SJCRH30 (cell line): ENCODE measurements at places on chromosomes 1 and 21. TPM values are rescaled to one million over a fixed set of nuclear protein-coding genes. Genes with fewer than 3 reads are reported as not detected.
A peak's percentile ranks its signal among the peaks of the same experiment; 100 is the strongest.

Gene MEX3A
- 21.8 and 22.3 TPM in 2 replicates for total RNA-seq

Gene RGL1
- total RNA-seq = 0.32 and 0.35 TPM in 2 replicates

GRCh38 chr1:155062702-155063411 is 683 bp upstream of the EFNA4 start:
- H3K36me3 ChIP-seq = no peaks in the 10 kb centered on the region; the same call in 1 of the 2 replicates
- H3K4me3 ChIP-seq = peak overlapping the region; percentile 87; the same call in 1 of the 2 replicates
- H3K27me3 ChIP-seq = no peaks in the 10 kb centered on the region
- peaks cover 6% of the 10 kb centered on the region for H3K4me1 ChIP-seq

DNA sequence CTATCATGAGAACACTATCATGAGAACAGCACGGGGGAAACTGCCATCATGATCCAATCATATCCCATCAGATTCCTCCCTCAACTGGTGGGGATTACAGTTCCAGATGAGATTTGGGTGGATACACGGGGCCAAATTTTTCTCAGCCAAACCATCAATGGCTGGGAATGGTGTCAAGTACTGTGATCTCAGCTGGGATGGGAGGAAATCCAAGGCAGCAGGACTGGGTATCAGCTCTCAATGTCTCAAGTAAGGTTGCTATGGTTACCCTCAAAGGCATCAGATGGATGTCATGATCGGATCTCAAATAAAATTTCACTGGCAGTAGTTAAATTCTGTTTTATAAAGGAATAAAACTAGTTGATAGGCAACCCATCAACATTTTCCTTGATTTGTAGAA is 399.0 kb downstream of the KCNT2 start:
- H3K27ac ChIP-seq = no peak overlapping the region
- no peaks in the 10 kb centered on the region for H3K4me1 ChIP-seq
- H3K27me3 ChIP-seq = no peaks in the 10 kb centered on the region

Gene DR1
- 58.7 and 61.0 TPM in 2 replicates for total RNA-seq

GRCh38 chr1:201911826-201912571 is 23.3 kb downstream of the SHISA4 start:
- no peak overlapping the region for H3K27ac ChIP-seq
- no peak overlapping the region for H3K4me3 ChIP-seq
- DNase-seq = no peak
- no peaks in the 10 kb centered on the region for H3K36me3 ChIP-seq

GRCh38 chr1:22551591-22551990 is 11.7 kb upstream of the EPHA8 start:
- no peaks in the 10 kb centered on the region for H3K27me3 ChIP-seq
- H3K36me3 ChIP-seq = no peaks in the 10 kb centered on the region
- peak overlapping the region; percentile 45 for H3K4me3 ChIP-seq
- H3K4me1 ChIP-seq = peaks cover 29% of the 10 kb centered on the region
- DNase-seq = peak; percentile 90

Gene IRF6
- not detected in 2 replicates for total RNA-seq

DNA sequence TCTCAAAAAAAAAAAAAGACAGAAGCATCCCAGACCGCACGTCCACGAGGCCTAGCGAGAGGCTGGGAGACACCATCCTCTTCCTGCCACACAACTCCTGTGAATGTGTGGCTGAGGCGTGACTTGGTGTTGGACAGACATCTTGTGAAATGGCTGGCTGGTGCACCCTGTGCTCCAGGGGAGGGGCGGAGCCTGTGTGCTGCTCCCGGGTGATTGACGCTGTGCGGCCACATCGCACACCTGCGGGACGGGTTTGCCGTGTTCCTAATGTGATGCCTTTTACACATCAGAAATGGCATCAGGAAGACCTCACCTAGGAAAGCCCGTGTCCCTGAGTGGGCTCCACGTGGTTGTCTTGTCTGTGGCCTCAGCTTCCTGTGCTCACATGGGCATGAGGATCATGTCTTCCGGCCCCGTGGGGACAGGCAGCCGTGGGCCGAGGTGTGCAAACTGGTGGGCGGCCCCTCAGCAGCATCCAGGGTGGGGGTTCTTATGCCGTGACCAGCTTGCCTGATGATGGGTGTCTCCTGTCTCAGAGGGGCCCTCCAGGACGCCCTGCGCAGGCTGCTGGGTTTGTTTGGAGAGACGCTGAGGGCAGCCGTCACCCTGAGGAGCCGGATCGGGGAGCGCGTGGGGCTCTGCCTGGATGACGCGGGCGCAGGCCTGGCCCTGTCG is 64.4 kb downstream of the PCNT start:
- H3K36me3 ChIP-seq = peaks cover 11% of the 10 kb centered on the region; the same call in 1 of the 2 replicates
- no peaks in the 10 kb centered on the region for H3K27me3 ChIP-seq
- no peak for DNase-seq
- no peak overlapping the region for H3K27ac ChIP-seq
- no peak overlapping the region for H3K4me3 ChIP-seq

DNA sequence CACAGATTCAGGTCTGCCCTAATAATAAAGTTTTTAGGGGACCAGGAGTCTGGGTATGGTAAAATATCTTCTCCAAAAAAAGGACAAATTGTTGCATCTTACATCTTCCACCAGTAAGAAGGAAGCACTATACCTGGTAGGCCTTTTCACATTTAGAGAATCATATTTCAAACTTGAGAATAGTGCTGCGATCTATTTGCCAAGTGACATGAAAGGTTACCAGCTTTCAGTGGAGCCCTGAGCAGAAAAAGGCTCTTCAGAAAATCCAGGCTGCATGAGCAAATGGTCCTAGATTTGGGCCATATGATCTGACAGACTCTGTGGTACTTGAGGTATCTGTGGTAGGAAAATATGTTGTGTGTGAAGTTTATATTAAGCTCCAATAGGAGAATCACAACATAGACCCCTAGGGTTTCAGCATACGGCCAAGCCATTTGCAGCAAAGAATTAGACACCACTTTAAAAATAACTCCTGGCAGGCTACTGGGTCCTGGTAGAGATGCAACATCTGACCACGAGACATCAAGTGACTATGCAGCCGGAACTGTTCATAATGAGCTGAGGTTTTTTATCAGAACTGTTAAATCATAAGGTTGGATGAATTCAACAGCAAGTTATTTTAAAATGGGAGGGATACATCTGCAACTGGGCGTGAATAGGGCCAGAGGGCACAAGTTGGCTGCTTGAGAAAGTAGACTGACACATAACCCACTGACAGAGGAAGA is 38.6 kb upstream of the CCDC190 start:
- no peaks in the 10 kb centered on the region for H3K36me3 ChIP-seq
- H3K27me3 ChIP-seq = peaks cover 5% of the 10 kb centered on the region; the same call in 1 of the 2 replicates
- no peak overlapping the region for H3K27ac ChIP-seq
- no peak overlapping the region for H3K4me3 ChIP-seq
- H3K4me1 ChIP-seq = no peaks in the 10 kb centered on the region
- no peak for DNase-seq

DNA sequence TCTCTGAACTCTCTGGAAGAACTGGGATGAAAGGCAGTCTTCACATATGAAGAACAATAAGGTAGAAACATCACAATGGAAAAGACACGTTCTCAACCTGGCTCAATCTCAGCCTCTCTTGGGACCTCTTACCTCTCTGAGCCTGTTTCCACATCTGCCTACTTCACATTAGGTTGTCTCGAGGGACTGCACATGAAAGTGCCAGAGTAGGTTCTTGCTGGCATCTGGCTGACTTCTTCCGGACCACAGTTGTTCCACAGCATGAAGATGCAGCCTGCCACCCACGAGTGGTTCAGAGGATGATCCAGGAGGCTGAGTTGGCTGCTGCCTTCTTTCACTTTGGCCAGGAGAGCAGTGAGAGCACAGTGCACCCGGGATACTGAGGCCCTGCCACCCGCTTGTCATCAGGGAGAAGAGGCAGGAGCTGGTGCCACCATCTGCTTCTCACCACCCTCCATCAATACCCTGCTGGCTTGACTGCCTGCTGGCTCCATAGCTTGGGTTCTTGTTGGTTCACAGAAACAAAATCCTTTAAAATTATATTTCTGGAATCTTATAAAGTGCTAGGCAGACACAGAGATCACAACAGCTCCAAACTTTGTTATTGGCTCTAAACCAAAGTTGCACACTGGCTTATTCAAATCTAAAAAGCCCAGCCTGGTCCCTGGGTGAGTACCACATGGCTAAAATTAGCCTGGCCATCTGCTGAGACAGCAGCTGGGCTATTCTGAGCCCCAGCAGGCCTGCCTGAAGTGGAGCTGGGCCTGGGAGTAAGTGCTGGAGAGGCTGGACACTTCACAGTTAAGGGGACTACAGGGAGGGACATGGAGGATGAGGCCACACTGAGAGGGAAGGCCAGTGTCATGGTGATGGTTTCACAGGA is 46.9 kb upstream of the LIN9 start:
- H3K27ac ChIP-seq = peak overlapping the region; percentile 10; the same call in 1 of the 2 replicates
- H3K27me3 ChIP-seq = no peaks in the 10 kb centered on the region
- H3K36me3 ChIP-seq = peaks cover 41% of the 10 kb centered on the region
- DNase-seq = peak; percentile 73

Gene CLDN8
- not detected in 2 replicates for total RNA-seq

DNA sequence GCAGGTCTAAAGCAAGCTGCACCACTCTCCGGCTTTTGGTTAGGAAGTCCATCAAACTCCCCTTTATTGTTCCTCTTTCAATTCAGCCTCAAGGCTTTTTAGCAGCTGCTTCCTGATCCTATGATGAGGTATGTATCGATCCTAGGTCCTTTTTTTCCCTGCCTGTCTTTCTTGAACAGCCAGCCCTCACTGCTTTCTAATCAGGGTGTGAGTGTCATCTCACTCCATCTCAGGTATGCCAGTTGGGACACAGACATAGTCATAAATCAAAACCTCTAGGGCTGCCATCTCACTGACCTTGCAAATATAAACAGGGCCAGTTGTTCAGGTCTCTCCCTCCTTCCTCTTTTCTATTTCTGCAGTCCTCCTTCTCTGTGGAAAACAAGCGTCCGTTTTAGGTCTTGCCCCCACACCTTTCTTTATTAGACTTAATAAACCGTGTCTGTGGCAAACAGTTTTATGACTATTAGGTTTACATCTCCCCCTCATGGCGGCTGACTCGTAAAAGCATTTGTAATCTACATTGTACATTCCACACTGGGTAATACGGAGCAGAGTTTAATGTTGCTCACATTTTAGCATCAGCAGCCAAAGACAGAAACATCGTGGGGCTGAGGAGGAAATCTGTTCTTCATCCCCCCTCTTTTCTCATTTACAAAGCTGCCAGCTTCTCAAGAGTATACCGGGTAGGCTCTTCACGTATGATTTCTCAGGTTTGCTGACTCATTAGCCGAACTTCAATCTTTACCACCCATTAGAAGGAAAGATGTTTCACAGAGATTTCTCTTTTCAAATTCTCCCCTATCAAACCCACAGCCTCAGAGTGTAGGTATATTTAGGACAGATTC is 11.6 kb downstream of the STYXL2 start:
- DNase-seq = no peak
- peak overlapping the region; percentile 50 for H3K27ac ChIP-seq
- H3K4me3 ChIP-seq = no peak overlapping the region
- peaks cover 31% of the 10 kb centered on the region for H3K36me3 ChIP-seq
- H3K4me1 ChIP-seq = peaks cover 17% of the 10 kb centered on the region

DNA sequence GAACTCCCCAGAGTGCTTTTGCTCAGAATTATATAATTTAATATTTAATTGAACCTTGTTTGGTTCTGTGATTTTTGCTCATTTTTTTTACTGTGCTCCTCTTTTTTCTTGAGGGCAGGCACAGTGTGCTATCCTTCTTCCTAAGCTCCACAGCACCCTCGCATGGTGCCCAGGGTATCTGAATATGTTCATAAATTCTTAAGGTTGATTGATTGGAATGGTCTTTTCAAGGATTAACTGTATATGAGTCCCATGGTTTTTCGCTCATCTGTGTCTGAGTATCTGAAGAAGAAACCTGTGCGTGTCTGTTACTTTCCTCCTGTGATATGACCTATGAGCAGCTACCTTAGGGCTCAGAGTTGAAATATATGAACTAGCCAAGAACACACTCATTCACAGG is 393.7 kb downstream of the HLX start:
- H3K27ac ChIP-seq = no peak overlapping the region
- H3K4me1 ChIP-seq = peaks cover 32% of the 10 kb centered on the region
- H3K27me3 ChIP-seq = no peaks in the 10 kb centered on the region
- no peak for DNase-seq
- H3K36me3 ChIP-seq = no peaks in the 10 kb centered on the region
- H3K4me3 ChIP-seq = no peak overlapping the region

DNA sequence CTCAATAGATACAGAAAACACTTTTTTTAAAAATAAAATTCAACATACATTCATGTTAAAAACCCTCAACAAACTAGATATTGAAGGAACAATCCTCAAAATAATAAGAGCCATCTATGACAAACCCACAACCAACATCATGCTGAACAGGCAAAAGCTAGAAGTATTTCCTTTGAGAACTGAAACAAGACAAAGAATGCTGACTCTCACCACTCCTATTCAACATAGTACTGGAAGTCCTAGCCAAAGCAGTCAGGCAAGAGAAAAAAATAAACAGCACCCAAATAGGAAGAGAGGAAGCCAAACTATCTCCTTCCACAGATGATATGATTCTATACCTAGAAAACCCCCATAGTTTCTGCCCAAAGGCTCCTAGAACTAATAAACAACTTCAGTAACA is 46.2 kb upstream of the IVNS1ABP start:
- no peaks in the 10 kb centered on the region for H3K4me1 ChIP-seq
- no peak overlapping the region for H3K4me3 ChIP-seq
- H3K36me3 ChIP-seq = no peaks in the 10 kb centered on the region
- H3K27me3 ChIP-seq = no peaks in the 10 kb centered on the region
- no peak overlapping the region for H3K27ac ChIP-seq
- no peak for DNase-seq

DNA sequence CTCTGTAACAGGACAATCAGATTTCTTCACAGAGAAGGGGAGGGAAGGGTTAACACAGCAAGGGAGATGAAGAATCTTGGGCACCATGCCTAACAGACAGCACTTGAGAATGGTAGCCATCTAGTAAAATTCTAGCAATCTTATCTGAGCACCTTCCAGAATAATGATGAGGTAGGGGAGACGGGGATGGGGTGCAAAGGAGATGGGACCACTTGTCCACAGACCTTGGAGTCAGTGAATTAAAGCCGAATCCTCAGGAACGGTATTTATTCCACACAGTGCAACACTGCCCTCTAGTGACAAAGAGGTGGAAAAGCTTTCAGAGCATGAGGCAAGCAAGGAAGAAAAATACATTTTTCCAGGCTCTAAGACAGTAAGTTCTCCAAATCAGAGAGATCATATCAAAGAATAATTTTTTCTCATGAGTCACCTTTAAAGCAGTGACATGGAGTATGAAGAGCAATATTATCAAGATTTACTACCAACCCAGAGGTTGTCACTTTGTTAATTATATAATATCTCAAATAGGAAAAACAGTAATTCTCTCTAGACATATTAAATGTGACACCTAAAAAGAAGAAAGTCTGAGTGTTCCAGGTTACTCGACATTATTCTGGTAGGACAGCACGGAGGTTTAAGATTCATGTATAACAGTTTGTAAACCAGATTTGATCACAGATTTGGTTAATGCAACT is 43.3 kb upstream of the LPAR3 start:
- H3K27me3 ChIP-seq = no peaks in the 10 kb centered on the region
- no peak overlapping the region for H3K4me3 ChIP-seq
- H3K4me1 ChIP-seq = no peaks in the 10 kb centered on the region
- H3K27ac ChIP-seq = no peak overlapping the region

Gene CD244
- not detected in 2 replicates for total RNA-seq

- H3K36me3 ChIP-seq = peaks cover 55% of the 10 kb centered on the region
- H3K4me1 ChIP-seq = no peaks in the 10 kb centered on the region
- H3K4me3 ChIP-seq = no peak overlapping the region
- no peaks in the 10 kb centered on the region for H3K27me3 ChIP-seq
These were observed 66.5 kb downstream of the USP24 start for GRCh38 chr1:55148676-55149075.

Gene PYCR2
- total RNA-seq = 46.0 and 51.1 TPM in 2 replicates

Gene KRTAP6-3
- total RNA-seq = not detected in 2 replicates

- peaks cover 25% of the 10 kb centered on the region; the same call in 1 of the 2 replicates for H3K27me3 ChIP-seq
- H3K4me1 ChIP-seq = no peaks in the 10 kb centered on the region
- H3K4me3 ChIP-seq = no peak overlapping the region
- no peak for DNase-seq
- H3K36me3 ChIP-seq = no peaks in the 10 kb centered on the region
These were observed 4.1 kb downstream of the TIE1 start for GRCh38 chr1:43304771-43305300.

Gene KLHDC8A
- total RNA-seq = not detected in 2 replicates
